Stimulated activated CD8-positive, alpha-beta memory T cell treated with anti-CD3 and anti-CD28 coated beads, Interleukin-4, amount 100 ng/mL, for 4 hours (primary cell): ENCODE measurements at places on chromosomes 16 and 17.

DNA sequence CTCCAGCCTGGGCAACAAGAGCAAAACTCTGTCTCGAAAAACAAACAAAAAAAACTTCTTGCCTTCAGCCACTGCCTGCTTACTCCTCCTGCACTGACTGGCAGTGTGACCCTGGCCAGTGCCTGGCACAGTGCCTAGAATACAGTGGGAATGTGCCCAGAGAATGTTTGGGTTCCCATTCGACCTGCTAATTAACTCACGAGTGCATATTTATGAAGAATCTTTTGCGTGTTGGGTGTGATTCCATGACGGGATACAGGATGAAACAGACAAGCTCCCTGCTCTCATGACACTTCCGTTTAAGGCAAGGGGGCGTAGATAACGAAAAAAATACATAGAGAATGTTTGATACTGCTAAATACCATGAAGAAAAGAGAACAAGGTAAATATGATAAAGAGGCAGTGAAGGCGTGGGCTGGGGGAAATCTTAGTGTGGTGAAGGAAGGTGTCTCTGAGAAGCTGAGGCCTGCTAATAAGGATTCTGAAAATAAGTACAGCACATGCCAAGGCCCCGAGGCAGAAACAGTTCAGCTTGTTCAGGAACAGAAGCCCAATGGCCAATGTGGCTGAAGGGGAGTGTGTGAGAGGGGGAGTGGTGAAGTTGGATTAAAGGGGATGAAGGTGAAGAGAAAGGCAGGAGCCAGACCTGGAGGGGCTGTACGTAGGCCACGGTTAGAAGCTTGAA is 4.3 kb downstream of the ABI3 start:
- DNase-seq: no peak

DNA sequence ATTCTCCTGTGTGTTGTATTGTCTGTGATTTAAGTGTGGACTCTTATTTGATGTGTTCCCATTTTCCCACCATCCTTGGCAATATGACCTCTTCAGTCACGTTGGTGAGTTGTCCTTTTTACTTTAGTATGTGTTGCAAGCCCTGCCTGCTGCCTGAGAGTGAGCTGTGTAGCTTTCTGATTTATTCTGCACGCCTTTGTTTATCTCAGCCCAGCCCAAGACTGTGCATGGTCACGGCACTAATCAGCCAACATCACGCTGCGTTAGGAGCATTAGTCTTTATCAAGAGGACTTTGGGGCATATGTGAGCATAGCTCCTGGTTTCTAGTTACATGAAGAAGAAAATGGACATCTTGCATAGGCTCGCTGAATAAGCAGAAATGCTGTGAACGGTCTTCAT is 6.0 kb downstream of the TOM1L1 start:
- no peak for DNase-seq

GRCh38 chr16:79288066-79288465 is 312.5 kb downstream of the MAF start:
- no peak for DNase-seq

GRCh38 chr16:727291-727977 is 528 bp downstream of the HAGHL start:
- no peak for DNase-seq

GRCh38 chr16:75238132-75238852 is 13.1 kb downstream of the BCAR1 start:
- no peak for DNase-seq

GRCh38 chr17:73067075-73067474 is 25.4 kb downstream of the SLC39A11 start:
- no peak for DNase-seq

GRCh38 chr16:9124908-9125584 is 33.6 kb downstream of the HAPSTR1 start:
- DNase-seq: no peak

GRCh38 chr16:84550096-84550495 is 45.6 kb upstream of the MEAK7 start:
- DNase-seq: no peak

GRCh38 chr16:687499-687898 is 2.7 kb downstream of the WDR24 start:
- no peak for DNase-seq

- no peak for DNase-seq
Measured at GRCh38 chr17:57062865-57063264, 22.2 kb upstream of the AKAP1 start.

GRCh38 chr16:88856122-88856827 is 472 bp downstream of the GALNS start:
- no peak for DNase-seq

GRCh38 chr17:47884905-47885730 is 10.9 kb upstream of the SP2 start:
- no peak for DNase-seq

DNA sequence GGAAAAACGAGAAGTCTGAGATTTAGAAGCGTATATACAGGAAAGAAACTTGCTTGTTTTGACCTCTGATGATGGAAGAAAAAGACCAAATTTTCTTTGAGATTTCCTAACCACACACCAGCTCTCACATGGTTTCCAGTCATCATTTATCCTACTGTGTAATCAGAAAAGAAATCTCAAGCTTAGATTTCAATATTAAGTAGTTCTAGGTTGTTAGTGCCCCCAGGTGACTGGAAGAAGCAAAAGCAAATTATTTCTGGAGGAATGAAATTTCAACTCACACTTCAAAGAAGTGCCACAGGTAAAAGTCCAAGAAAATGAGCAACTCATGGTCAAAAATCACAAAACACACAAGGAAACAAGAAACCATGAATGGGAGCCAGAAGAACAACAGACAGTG is 51.8 kb upstream of the KDM6B start:
- no peak for DNase-seq

DNA sequence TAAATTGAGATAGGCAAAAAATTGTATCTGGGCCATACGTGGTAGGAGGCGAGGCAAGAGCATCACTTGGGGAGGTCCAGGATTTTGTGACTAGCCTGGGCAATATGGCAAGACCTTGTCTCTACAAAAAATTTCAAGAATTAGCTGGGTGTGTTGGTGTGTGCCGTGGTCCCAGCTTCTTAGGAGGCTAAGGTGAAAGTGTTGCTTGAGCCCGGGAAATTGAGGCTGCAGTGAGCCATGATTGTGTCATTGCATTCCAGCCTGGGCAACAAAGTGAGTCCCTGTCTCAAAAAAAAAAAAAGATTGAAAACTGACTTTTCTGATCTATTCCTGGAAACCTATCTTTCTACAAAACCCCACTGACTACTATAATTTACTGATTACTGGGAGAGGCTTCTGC is 26.7 kb downstream of the CDK12 start:
- no peak for DNase-seq

- DNase-seq: no peak
Measured at GRCh38 chr16:62130101-62130500, 93.9 kb upstream of the CDH8 start.

DNA sequence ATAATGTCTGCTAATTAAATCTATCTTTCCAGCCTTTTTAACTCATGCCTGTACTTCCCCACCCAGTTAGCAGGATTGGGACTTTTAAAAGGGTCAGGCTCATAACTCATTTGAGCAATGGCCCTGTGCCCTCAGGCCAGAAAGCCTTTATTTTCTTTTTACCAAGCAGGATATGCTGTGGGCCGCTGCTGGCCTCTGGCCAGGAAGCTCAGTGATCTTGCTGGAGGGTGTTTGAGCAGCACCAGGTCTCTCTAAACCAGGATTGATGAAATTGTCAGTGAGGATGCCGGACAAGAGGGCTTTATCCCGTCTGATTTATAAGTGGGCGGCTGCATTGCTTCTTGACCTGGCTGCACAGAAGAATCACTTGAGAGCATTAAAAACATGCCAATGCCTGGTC is 187.8 kb downstream of the RAB11FIP4 start:
- DNase-seq: no peak

DNA sequence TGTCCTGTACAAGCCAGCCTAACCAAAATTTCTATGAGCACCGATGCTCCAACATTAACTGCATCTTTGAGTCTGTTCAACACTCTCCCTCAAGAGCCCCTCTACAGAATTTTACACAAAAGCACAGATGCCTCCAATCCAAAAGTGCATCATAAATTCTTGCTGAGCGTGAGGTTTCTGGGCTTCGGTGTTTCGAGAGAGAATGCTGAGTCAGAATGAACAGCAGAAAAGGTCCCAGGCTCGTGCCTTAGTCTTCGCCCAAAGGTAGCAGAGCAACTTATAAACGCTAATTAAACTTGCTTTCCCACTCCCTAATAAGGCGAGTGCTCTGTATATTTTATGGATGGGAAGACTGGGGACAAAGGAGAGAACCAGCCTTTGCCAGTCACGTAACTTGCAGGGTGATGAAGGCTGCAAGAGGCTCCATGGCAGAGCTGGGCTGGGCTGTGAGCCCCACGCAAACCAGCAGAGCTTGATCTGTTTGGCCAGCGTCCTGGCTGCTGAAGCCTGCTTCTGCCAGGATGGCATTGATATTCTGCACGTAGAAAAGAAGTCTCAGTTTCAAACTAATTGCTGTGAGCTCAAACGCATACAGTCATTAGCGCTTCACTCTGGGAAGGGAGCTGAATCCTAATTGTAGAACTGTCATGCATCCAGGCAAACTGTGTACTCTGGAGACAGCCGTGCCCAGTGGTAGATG is 138.5 kb downstream of the DNAH9 start:
- no peak for DNase-seq

- DNase-seq: no peak
Measured at GRCh38 chr17:3924512-3925350, 8.5 kb upstream of the P2RX1 start.

DNA sequence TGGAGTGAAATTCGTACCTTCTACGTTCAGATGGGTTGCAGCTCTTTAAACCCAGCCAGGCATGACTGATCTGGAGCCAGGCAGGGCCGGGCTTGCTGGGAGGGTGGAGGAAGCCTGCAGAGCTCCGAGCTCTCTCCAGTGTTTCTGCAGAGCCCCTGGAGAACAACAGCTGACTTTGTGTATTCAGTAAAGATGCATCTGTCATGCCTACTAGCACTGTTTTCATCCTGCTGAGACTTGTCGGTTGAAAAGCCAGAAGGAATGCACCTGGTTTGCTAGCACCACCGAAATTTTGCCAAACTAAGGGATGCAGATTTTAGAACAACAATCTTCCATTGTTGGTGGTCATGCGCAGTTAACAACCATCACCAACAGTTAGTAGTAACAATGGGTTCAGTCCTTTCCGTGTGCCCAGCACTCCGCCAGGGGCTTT is 22.4 kb upstream of the SCNN1B start:
- DNase-seq: no peak

- no peak for DNase-seq
Measured at GRCh38 chr17:65696739-65697394, 135.4 kb upstream of the AXIN2 start.

DNA sequence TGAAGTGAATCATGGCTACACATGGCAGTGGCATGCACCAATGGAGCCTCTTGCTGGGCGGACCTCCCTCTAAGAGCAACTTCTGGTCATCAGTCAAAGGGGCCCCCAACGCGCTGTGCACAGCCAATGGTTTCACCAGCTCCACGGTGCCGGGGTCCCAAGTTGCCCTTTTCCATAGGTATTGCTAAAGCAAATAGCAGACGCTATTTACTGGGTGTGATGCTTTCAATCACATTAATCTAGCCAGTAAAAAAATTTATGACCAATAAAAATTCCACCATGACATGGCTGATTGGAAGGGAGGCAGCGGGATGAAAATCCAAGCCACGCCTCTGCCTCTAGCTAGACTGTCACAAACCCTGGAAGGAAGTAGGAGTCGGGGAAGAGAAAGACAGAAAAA is 680.3 kb upstream of the SOX9 start:
- DNase-seq: no peak

DNA sequence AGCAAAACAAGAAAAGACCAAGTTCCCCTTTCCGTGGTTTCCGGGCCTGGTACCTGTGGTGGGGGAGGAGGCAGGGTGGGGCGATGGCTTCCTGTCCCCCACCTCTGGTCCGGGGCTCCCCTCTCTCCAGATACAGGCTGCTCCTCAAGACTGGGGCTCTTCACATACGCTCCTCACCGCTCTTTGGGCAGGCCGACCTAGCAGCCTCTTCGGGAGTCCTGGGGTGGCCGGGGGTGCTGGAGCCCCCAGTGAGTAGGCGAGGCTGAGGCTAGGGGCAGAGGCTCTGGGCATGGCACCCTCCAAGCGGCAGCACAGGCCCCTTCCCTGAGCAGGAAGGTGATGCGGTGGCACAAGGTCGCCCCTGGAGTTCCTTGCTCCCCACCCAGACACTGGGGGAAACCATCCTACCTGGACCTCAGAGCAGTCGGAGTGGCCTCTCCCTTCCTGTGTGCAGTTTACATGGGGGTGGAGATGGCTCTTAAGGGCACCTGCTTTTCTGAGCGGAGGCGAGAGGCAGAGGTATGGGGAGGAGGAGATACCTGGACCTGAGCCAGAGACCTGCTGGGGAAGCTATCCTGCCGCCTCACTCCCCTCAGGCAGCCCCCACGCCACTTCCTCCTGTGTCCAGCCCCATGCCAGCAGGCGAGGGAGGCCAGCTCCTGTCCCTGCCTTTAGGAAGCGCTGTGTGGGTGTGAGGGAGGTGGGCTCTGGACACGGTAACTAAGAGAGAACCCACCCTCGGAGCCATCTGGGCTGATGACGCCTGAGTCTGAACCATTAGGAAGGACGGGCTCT is 891 bp downstream of the CORO1A start:
- DNase-seq: peak; percentile 34

DNA sequence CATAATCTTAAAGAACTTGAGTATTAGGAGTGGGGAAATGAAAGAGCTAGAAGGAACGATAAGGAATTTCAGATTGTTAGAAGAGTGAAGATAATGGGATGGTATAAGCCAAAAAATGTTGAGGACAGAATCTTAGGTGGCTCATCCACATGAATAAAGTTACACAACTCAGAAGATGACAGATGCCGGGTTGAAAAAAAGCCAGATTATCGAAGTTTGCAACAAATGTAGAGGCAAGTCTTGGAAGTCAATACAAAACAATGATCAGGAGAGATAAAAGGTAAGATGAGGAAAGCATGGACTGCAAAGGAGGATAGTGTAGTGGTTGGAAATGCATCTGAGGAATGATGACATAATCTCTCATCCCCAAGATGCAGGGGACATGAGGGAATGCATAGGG is 45.1 kb upstream of the TAOK1 start:
- DNase-seq: no peak

DNA sequence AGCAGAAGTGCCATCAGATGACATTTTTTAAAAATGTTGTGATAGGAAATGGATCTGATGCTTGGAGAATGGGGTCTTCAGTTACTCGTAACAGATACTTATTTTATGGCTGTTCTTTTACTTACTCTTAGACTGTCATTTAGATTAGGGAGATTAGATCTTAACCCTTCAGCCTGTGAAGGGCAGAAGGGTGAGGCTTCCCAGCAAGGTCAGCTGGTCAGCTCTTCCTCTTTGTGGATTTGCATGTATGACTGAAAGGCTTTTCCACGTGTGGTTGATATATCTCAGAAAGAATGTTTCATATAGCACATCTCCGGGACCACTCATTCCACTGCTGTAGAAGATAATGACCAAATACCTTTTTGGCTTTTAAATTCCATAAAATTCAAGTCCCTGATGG is 27.4 kb downstream of the GRB7 start:
- no peak for DNase-seq

DNA sequence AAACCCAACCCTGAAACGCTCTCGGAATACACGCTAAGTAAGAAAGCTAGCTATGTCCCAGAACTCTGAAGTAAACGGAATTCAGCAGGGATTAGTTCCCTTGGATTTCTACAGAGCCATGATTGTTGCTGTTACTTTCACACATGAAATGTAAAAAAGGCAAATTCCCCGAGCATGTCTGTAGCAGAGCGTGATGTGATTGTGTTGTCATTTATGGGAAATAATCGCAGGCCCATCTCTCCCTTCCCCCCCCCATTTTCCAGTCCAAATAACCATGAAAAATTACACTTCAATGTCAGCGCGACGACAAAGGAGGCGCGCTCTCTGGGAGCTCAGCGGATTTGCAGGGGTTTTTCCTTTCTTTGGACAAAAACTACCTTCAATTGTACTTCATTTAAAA is 209.0 kb downstream of the ZFHX3 start:
- no peak for DNase-seq
